ENCODE measurements at places on chromosomes 5 and 9.

GRCh38 chr5:103541114-103541513 lies 21.5 kb downstream of the NUDT12 start:
- no peak for DNase-seq

DNA sequence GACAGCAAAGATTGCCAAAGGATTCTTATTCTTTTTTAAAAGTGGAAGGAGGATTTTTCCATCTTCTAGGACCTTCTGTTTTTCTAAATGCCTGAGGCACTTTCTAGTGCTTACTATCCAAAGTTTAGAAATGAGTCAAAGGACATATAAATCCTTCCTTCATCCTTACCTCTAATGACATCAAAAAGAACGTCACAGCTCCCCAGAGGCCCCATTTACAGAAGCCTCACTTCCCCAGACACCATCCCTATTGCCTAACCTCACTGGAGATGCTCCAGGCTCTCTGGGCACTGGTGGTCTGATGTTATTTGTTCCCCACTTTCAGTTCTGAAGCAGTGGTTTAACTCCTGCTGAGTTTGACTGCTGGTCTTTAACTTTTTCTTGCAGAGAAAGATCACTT lies 504.3 kb downstream of the AGTPBP1 start:
- no peak for DNase-seq

GRCh38 chr9:35481347-35481975 lies 8.4 kb upstream of the RUSC2 start:
- DNase-seq, result peak; percentile 47

DNA sequence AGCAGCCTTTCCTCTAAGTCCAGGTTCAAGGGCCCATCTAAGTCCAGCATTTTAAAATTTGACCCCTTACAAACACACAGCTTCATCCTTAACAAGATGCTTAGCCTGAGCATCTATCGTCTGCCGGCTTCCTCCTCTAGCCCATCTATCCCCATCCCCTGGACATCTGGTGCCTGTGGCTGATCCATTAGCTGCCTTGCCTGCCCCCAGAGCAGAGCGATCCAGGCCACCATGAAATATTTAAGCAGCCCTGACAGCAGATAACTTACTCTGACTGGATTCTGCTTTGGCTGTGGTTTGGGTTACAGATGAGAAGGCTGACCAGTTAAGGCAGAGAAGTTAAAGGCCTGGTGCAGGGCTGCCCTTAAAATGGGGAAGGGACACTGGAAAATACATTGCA lies 30.9 kb upstream of the CPEB4 start:
- no peak for DNase-seq

DNA sequence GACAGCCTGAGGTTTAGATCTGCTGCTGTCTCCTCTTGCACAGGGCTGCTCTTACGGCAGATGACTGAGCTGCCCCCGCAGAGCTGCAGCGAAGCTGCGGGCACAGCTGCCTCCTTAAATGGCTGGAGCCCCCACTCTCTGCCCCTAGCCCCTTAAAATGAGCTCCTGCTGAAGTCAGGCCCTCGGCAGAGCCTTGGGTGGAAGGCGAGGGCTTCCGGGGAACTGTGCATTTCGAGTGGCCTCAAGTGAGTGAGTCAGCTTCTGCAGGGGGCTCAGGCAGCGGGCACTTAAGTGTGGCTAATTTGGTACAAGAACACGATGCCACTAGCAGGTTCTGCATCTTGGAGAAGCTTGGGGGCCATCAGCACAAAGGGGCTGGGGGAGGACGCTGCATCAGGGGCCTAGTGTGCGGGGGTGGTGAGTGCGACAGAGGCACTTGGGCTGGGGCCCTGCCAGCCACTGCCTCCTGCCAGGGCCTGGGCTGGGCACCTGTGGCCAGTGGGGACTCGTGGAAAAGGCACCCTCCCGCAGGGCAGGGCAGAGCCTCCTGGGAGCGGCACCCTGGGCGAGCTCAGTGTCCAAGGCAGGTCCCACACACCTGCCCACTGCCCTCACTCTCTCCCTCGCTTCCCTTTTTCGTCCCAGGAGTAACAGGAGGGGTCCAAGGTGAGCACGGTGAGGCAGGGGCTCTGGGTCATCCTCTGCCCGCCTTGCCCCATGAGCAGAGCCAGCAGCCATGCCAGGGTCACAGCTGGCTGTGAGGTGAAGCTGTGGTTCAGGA lies 28.8 kb upstream of the RNU6ATAC start:
- no peak for DNase-seq

- DNase-seq, result no peak
These were observed 202.7 kb downstream of the FAM114A2 start for GRCh38 chr5:153835891-153836515.

GRCh38 chr9:27634879-27635278 lies 61.6 kb upstream of the C9orf72 start:
- no peak for DNase-seq

DNA sequence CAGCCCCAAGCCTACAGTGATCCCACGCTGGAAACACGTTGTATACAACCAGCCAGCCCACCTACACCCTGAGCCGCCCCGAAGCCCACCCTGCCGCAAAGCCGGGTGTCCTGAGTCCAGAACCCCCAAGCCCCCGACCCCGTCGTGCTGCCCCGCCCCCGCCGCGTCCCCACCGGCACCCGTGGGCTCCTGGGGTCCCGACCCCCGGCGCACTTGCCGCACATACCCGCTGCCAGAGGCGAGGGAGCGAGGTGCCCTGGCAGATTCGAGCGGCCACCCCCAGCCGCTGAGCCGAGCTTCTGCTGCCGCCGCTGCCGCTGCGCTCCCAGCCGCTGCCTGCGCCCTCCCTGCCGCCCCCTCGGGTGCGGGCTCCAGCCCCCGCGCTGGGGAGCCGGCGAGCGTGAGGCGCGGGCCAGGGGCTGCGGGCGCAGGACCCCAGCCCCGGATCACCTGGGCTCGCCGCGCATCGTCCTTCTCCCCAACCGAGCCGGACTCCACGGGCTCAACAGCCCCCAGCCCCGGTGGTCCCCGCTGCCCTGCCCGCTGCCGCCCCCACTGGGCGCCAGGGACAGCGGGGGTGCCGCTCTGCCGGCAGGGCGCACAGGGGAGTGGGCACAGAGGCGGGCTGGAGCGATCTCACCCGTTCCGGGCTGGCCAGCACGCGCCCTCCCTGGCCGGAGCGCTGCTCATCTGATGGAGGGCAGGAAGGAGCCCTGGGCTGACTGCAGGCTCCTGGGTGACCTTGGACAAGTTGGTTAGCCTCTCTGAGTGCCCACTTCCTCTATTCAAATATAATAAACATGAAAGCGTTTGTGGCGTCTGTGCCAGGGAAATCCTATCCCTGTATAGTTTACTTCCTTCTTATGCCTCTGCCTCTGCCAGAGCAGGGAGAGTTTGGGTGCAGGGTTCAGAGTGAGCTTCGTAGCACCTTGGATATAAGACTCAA lies at the start of gene HTR4:
HTR4 (minus strand) TSS at position 692 of the 946 bp plus-strand sequence. CDS start 17,513 bp downstream, outside the sequence.
- DNase-seq, result no peak

GRCh38 chr9:38154501-38155421 lies 85.7 kb upstream of the SHB start:
- DNase-seq, result no peak

- DNase-seq, result no peak
These were observed 283.3 kb upstream of the TUT7 start for GRCh38 chr9:86637515-86637914.

GRCh38 chr5:37478121-37478894 lies 99.2 kb downstream of the WDR70 start:
- DNase-seq, result no peak

DNA sequence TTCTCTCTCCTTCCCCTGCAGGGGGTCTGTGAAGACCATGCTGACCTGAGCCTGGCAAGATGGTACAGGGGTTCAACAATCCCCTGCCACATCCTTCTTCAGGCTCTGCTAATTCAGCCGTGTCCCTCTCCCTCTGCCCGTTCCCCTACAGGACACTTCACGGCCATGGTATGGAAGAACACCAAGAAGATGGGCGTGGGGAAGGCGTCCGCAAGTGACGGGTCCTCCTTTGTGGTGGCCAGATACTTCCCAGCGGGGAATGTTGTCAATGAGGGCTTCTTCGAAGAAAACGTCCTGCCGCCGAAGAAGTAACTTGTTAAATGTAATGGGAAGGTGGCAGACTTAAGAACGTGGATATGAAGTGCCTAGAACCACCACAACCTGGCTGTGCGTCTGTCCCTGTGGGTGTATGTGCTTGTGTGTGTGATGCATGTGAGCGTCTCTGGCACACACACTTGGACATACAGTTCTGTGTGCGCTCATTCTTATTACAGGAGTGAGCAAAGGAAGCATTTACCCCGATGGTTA lies 6.9 kb upstream of the CCIN start:
- no peak for DNase-seq

DNA sequence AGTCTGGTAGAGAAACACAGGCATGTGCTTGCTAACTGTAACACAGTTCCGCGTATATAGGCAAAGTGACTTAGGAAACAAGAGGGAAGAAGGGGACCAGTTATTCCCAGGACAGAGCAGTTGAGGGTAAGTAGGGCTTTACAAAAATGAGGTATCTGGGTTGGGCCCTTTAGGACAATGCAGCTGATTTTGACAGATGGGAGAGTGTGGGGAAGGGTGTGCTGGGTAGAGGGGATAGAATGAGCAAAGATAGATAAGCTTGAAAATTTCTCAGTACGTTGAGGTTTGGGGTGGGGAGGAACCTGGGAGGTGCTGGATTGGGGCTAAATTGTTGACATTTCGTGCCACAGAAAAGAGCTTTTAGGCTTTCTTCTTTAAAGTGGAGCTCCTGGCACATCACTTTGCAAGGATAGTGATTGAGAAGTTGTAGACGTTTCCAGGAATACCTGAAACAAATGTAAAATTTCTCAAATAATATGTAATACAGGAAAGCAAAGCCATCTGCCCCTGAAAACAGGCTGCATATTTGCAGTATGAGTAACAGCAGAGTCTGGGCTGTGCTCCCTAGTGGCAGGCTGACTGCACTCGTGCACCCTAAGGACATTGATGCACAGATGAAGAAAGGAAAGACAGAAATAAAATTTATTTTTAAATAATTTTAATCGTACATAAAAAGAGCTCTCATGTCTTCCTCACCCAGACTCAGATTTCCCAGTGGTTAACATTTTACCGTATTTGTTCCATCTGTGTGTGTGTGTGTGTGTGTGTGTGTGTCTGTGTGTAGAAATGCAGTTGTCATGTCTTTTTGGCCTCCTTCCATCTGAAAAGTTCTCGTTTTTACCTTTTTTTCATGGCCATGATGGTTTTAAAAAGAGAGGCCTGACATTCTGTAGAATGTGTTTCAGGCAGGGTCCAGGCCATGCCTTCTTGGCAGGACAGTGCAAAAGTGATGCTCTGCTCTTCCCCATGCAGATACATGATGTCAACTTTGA lies 144.9 kb upstream of the DMRT1 start:
- peak; percentile 77 for DNase-seq

DNA sequence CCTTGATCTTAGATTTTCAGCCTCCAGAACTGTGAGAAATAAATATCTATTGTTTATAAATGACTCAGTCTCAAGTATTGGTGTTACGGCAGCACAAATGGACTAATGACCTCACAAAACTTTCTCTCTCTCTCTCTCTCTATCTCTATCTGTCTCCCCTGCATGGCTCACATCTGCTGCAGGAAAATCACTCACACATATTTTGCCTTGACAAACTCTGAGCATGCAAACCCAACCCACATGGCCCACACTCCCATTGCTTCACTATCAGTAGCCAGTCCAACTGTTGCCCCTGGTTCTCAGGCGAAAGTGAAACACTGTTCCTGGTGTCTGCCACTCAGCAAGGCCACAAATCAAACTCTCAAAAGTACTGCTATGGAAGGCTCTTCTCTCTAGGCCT lies 66.4 kb upstream of the PIK3R1 start:
- DNase-seq, result peak; percentile 64

GRCh38 chr9:125659201-125659840 lies 47.7 kb downstream of the MAPKAP1 start:
- DNase-seq, result peak; percentile 18

DNA sequence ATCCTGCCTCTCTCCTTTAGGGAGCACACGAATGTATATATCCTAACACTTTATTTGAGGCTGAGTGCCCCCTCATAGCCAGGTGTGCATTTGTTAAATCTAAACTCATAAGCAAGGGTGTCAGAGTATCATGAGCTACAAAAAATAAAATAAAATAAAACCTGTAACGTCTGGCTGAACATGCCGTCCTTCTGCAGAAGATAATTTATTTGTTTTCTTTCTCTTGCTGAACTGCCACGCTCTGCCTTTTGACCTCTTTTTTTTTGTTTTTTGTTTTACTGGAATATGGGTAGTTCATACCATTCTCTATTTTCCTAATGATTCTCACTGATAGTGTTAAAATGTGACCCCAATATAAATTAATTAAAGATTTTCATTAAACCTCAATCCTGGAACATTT lies 117.7 kb upstream of the MPDZ start:
- no peak for DNase-seq

DNA sequence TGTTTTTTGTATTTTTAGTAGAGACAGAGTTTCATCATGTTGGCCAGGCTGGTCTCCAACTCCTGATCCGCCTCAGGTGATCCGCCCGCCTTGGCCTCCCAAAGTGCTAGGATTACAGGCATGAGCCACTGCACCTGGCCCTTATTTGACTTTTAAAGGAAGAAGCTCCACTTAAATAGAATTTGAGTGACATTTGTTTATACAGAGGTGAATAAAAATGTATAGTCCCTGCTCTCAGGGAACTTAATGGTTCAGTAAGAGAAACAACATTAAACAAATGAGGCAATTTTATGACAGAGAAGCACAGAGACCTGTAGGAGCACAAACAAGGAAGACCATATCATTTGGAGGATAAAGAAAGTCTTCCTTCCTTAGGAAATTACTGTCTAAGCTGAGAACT lies 65.7 kb downstream of the C9orf152 start:
- DNase-seq, result no peak

DNA sequence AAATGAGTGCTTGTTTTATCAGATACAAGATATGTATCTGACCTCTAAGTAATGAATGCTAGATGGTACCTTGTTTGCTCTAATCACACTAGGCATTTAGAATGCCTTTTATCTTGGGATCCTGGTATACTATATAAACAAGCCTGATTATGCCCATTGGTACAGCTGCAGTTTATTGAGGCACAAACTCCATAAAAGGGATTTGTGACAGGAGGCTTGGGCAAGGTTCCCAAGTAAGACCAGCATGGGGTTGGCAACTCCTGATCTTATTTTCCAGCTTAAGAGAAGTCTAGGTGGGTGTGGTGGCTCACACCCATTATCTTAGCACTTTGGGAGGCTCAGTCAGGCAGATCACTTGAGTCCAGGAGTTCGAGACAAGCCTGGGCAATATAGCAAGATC lies 93.9 kb upstream of the DMRT1 start:
- DNase-seq, result no peak

Data from HCEC 1CT (cell line).